ENCODE measurements at places on chromosomes 16 and 17. TPM values are rescaled to one million over a fixed set of nuclear protein-coding genes. Genes with fewer than 3 reads are reported as not detected.

The CALB2 gene
- total RNA-seq, result 2.2 TPM

DNA sequence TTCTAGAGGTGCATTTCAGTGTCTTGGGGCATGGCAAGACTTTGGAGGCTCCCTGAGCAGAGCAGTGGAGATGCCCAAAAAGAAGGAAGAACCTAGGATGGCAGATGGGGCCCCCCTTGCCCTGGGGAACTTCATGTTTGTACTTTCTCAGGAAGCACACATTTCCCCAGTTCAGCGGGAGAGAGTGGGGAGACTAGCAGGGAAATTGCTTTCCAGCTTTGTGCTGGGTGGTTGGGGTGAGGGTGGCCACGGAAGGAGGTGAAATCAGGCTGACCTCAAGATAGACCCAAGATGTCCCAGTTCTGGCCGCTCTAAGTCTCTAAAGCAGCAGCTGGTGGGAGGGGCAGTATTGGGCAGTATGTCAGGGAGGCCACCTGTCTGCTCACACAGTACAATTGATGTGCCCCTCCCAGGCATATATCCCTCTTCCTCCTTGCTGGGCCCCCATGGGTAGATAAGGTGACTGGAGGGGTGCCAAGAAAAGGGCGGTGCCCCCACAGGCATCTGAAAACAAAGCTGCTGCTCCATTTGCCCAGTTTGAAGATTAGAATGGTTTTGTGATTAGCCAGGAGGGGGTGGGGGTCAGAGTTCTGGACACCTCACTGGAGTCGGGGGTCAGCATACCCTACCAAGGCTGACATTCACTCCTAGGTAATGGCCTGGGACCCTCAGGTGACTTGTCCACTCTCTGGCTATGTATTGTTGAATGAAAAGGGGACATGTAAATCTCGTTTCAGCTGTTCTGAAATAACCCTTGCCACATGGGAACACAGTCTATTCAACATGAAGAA, 17.1 kb upstream of the NAGLU start:
- no peaks in the 10 kb centered on the region for H3K27me3 ChIP-seq
- H3K36me3 ChIP-seq, result peaks cover 30% of the 10 kb centered on the region
- H3K4me1 ChIP-seq, result peaks cover 25% of the 10 kb centered on the region
- no peak overlapping the region for H3K4me3 ChIP-seq
- DNase-seq, result no peak

The SLC22A31 gene
- 6.9 TPM for total RNA-seq

DNA sequence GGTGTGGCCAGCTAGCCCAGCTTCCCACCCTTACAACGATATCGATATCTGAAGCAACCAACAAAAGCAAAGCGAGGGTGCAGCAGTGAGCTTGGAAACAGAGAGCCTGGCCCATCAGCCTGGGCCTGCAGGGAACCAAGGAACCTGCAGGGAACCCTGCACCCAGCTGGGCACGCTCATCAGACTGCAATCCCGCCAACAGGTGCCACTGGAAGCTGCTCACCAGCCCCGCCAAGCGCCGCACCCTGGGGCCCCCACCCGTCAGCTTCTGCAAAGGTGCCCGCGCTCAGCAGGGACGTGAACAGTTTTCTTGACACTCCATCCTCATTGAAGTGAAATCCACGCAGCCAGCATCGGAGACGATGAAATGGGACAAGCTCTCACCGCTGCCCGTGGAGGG, 250.7 kb downstream of the RBFOX3 start:
- H3K36me3 ChIP-seq, result no peaks in the 10 kb centered on the region
- H3K4me1 ChIP-seq, result no peaks in the 10 kb centered on the region
- no peak overlapping the region for H3K27ac ChIP-seq
- no peak overlapping the region for H3K4me3 ChIP-seq

DNA sequence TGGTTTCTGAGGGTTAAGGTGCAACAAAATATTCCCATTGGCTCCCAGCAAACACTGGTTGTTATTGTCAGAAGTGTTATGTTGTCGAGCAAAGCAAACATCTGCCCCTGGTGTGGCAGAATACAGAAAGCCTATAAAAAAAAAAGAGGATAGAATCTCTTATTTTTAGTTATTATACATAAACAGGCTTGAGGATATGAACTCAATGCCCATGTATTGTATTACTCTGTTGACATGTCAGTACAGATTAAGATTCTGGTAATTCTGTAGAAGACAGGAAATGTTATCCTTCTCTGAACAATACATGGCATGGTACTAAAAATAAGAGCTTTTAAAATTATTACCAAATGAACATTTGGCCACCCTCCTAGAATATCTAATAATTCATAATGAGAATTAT, 73.7 kb downstream of the CA4 start:
- no peak overlapping the region for H3K4me3 ChIP-seq
- no peaks in the 10 kb centered on the region for H3K27me3 ChIP-seq
- no peak overlapping the region for H3K27ac ChIP-seq
- peaks cover 11% of the 10 kb centered on the region for H3K36me3 ChIP-seq
- no peak for DNase-seq
- H3K4me1 ChIP-seq, result no peaks in the 10 kb centered on the region
